Brain (organoid and tissue), 16 donors: ENCODE measurements at places on chromosomes 7 and 10. TPM values are rescaled to one million over a fixed set of nuclear protein-coding genes. Genes with fewer than 3 reads are reported as not detected.
A peak's percentile ranks its signal among the peaks of the same experiment; 100 is the strongest.

The GIMAP1 gene
- 1.1 TPM for polyA plus RNA-seq

The FBH1 gene
- polyA plus RNA-seq, result 66.3 TPM

DNA sequence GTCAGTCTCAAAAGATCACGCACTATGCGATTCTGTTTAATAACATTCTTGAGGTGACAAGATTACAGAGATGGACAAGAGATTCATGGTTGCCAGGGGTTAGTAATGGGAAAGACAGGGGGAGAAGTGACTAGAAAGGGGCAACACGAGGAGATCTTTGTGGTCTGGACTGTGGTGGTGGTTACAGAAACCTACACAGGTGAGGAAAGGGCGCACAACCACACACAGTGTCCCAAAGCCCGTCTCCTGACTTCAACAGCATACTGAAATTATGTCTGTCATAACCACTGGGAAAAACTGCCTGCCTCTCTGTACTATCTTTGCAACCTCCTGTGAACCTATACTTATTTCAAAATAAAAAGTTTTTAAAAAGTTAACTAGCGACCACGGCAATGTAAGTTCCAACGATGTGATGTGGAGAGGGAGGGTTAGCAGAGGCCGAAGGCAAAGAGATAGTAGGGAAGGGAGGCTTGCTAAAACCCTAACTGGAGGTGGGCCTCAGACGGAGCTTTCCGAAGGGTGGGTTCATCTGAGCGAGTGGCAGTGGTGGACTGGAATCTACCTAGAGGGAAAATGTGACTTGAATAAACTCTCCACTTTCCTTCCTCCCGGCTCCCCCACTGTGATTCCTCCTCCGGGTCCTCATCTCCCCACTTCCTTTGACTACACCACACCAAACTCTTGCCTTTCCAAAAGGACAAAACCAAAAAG is 43.7 kb downstream of the GNA12 start:
- DNase-seq, result no peak

- no peak for DNase-seq
Measured at GRCh38 chr7:43364391-43364790, 218.5 kb upstream of the STK17A start.

The SLC18A3 gene
- 1.2 TPM for polyA plus RNA-seq

The CLDN3 gene
- polyA plus RNA-seq, result 116 TPM

GRCh38 chr7:107118109-107118900 is 50.5 kb upstream of the HBP1 start:
- peak; percentile 59 for DNase-seq

DNA sequence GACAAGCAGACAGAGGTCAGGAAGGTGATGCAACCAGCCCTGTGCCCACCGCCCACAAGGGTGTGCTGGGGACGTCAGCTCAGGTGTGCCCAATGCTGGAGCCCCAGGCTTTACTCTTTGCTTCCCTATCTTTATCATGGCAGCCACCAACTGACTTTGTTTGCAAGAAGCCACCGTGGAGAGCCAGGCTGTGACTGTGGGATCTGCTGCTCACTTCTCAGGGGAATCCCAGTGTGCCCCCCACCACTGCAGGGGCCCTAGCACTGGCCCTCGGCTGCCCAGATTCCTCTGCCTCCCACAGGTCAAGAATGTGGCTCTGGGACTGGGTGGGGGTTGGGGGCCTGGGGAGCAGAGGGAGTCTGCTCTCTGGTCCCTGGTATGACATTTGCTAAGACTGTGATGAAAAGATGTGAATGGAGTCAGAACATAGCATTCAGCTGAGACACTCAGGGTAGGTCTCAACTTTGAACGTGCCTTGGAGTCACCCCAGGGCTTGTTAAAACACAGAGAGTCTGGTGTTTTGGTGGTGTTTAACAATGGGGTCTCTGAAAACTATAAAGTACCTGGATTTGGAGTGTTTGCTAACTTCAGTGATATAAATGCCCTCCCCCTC is 47.3 kb downstream of the ARHGAP22 start:
- DNase-seq, result no peak

DNA sequence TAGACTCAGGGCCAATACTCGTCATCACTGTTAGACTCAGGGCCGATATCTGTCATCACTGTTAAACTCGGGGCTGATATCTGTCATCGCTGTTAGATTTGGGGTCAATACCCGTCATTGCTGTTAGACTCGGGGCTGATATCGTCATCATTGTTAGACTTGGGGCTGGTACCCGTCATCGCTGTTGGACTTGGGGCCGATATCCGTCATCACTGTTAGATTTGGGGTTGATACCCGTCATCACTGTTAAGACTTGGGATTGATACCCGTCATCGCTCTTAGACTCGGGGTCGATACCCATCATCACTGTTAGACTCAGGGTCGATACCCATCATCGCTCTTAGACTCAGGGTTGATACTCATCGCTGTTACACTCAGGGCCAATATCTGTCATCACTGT is 56.5 kb downstream of the BEND7 start:
- DNase-seq, result no peak

- DNase-seq, result no peak
Measured at GRCh38 chr10:98425511-98426352, 10.8 kb upstream of the PYROXD2 start.

DNA sequence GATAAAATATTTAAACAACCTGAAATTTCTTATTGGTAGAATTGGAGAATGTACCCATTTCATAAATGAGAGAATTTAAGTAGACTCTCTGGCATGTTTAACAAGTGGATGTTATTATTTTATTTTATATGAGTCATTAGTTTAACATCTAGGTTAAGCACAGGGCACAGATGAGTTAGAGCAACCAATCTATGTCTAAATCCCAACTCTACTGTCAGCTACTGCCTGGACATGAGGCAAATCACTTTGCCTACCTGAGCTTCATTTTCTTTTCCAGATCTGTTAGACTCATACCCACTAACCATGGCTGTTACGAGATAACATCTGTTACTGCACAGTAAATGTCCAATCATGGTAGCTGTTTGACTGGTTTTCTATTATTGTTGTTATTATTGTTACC is 251.1 kb downstream of the INHBA start:
- DNase-seq, result no peak

The FAM25G gene
- not detected for polyA plus RNA-seq

- peak; percentile 58 for DNase-seq
Measured at GRCh38 chr7:120988591-120989256, at the start of gene CPED1. Gene CPED1 (plus strand): TSS chr7:120988711. CDS start chr7:120989622, 911 bp downstream.
